ENCODE measurements at places on chromosomes 4 and X. TPM values are rescaled to one million over a fixed set of nuclear protein-coding genes. Genes with fewer than 3 reads are reported as not detected.
A peak's percentile ranks its signal among the peaks of the same experiment; 100 is the strongest.

DNA sequence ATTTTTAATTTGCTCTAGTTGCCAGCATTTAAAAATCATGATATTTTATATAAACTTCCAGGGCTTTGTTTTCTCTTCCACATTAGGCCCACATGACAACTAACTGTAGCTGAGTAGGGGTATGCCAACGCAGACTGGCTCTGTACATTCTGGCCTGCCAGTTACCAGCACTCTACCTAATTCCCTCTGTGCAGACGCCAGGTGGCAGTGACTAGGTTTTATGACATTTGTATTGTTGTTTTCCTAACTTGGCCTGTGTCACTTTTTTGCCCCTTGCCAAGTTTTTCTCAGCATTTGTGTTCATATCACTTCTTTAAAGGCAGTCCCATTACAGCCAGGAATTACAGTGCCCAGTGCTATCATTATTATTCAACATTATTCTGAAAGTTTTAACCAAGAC lies 347.5 kb downstream of the NKX6-1 start:
- H3K4me3 ChIP-seq = no peak overlapping the region
- H3K36me3 ChIP-seq = no peaks in the 10 kb centered on the region
- DNase-seq = no peak
- H3K4me1 ChIP-seq = no peaks in the 10 kb centered on the region

GRCh38 chr4:3747581-3747904 lies 18.6 kb upstream of the ADRA2C start:
- H3K36me3 ChIP-seq = no peaks in the 10 kb centered on the region
- no peak overlapping the region for H3K27ac ChIP-seq
- no peak for DNase-seq
- no peak overlapping the region for H3K4me3 ChIP-seq
- H3K4me1 ChIP-seq = no peaks in the 10 kb centered on the region

- no peak overlapping the region for H3K4me3 ChIP-seq
- no peaks in the 10 kb centered on the region for H3K4me1 ChIP-seq
- H3K36me3 ChIP-seq = peaks cover 22% of the 10 kb centered on the region
Observed at GRCh38 chrX:119541188-119541587, 24.0 kb downstream of the STEEP1 start.

DNA sequence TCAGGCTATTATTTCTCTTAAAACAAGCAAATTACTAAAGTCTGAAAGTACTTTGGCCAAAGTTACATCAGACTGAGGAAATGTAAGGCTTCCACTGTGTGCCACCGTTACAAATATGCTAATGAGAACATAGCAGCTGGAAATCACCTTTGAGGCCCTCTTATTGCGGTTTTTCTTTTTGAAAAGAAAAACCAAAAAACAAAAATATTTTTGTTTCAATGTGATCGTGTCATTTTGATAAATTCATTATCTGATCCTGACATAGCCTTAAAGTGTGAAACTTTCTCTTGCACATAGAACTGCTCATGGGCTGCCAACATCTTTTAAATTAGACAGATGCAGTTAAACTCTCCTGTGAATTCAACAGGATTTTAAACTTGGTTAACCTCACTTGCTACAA lies 2.8 kb upstream of the TIFA start:
- DNase-seq = no peak
- H3K36me3 ChIP-seq = no peaks in the 10 kb centered on the region
- H3K27me3 ChIP-seq = no peaks in the 10 kb centered on the region
- no peak overlapping the region for H3K27ac ChIP-seq

DNA sequence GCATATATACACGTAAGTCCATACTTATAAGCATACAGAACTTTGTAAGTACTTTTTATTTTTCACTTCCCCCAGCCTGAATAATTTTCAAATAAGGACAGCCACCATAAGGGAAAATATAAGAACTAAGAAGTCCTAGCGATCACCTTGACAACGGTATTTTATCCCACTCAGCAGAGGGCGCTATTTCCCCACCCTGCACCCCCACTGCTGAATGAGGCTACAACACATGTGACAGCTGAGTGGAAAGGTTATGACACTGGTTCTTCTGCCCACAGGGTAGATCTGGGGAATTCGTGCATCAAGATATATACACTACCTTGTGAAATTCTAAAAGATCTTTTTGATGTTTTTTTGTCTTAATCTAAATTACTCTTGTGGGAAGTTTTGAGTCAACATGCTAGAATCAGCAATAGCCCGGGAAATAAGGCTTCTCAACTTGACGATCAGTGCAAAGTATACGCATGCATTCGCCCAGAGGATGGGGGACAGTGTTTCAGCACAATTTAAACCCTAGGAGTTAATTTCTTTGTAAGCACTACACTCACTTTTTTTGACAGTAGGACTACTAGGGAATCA lies 151.5 kb downstream of the CORIN start:
- H3K4me3 ChIP-seq = no peak overlapping the region
- no peaks in the 10 kb centered on the region for H3K4me1 ChIP-seq
- H3K36me3 ChIP-seq = no peaks in the 10 kb centered on the region
- H3K27me3 ChIP-seq = no peaks in the 10 kb centered on the region

- H3K4me1 ChIP-seq = no peaks in the 10 kb centered on the region
- no peak overlapping the region for H3K4me3 ChIP-seq
- no peaks in the 10 kb centered on the region for H3K27me3 ChIP-seq
- DNase-seq = no peak
- H3K27ac ChIP-seq = no peak overlapping the region
Observed at GRCh38 chr4:186851291-186852072, 127.8 kb upstream of the FAT1 start.

DNA sequence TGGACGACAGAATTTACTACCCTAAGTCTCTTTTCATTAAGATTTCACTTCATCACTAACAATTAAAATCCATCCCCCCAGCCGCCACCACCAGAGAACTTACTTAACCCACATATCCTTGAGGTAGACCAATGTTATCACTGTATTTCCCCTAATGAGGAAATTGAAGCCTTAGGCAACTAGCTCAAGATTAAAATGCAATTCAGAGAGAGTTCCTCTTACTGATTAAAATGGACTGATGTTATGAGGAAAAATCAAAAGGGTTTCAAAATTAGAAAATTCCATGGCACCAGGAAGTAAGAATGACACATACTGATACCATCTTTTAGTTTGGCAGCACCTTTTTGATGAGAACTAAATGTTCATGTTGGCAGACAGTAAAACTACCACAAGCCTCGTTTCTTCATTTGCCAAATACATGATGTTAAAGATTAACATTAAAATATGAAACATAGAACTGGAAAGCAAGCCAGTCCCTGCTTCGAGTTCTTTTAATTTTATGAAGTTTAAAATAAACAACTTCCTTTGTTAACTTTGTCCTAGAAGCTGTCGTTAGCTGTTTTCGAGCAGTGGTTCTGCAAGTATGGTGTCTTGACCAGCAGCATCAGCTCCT lies 69.3 kb upstream of the CCDC160 start:
- no peaks in the 10 kb centered on the region for H3K36me3 ChIP-seq
- H3K4me1 ChIP-seq = no peaks in the 10 kb centered on the region
- no peak overlapping the region for H3K27ac ChIP-seq
- no peak for DNase-seq

- H3K4me1 ChIP-seq = no peaks in the 10 kb centered on the region
- no peaks in the 10 kb centered on the region for H3K36me3 ChIP-seq
- H3K4me3 ChIP-seq = no peak overlapping the region
- H3K27ac ChIP-seq = no peak overlapping the region
- no peak for DNase-seq
Observed at GRCh38 chr4:33340168-33340567, 2620.0 kb downstream of the PCDH7 start.

DNA sequence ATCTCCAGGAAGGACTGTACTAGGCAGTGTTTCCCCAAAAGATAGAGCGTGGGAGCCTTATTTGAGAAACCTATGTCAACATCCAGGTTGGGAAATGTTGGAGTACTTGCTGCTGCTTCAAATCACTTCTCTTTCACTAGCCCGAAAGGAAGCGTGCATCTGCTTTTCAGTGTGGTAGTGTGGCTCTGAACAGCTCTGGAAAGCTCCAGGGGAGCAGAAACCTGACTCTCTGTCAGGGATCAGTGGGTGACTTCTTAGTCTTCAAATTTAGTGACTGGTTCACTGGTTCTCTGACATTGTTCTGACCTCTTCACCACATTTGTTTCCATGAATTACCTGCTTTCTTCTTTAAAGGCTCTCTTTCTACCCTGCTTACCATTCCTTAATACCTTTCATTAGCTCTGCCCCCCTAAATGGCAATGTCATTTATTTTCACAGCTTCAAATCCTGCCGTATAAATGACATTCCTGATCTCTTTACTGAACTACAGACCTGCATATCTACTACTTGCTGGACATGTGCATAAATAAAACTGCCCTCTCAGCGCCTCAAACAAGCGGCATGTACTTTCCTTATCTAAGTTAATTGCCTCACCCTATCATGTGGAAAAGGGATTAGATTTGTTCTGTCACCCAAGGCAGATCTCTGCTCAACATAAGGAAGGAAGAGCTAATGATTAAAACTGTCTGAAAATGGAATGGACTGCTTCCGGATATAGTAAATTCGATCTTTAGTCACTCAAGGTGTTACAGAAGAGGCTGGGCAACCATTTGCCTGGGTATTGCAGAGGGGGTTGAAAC lies 37.0 kb downstream of the DLG3 start:
- H3K27ac ChIP-seq = no peak overlapping the region
- no peaks in the 10 kb centered on the region for H3K27me3 ChIP-seq
- peaks cover 28% of the 10 kb centered on the region for H3K4me1 ChIP-seq

GRCh38 chrX:120575379-120576114 lies 14.8 kb upstream of the CUL4B start:
- no peak overlapping the region for H3K4me3 ChIP-seq
- no peaks in the 10 kb centered on the region for H3K36me3 ChIP-seq
- no peak for DNase-seq
- H3K27me3 ChIP-seq = no peaks in the 10 kb centered on the region

DNA sequence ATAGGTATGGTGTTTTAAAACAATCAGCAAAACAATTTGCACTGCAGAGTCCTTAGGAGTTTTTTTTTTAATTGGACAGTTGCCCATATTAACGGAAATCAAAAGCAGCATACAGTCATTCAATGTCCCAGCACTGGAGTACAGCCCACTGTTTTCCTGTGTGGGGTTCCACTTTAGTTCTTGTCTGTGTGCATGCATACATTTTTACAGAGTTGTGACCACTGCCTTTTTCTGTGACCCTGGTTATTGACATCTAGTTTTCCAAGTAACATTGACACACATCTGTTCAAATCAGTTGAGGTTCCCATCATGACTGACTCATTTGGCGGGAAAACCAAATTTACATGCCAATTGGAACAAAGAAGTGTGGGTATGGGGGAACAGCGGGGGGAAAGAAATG lies 83.3 kb downstream of the HPRT1 start:
- no peak overlapping the region for H3K4me3 ChIP-seq
- no peaks in the 10 kb centered on the region for H3K36me3 ChIP-seq
- H3K27ac ChIP-seq = no peak overlapping the region
- peaks cover 21% of the 10 kb centered on the region for H3K27me3 ChIP-seq
- H3K4me1 ChIP-seq = no peaks in the 10 kb centered on the region

DNA sequence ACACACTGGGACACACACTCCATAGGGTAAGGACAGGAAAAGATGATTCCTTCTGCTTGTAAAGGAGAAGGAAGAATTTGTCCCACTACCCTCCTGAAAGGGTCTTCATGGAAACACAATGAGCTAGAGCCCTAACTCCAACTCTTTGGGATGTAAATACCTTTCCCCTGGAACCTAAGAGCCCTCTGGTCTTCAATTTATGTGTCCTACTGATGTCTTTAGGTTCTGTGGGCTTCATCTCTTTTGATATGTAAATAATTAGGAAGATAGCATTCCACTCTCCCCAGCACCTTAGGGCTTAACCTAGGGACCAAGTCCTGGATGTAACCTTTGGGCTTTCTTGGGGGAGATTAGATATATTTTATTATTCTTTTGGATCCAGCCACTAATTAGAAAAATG lies 38.3 kb downstream of the PF4 start:
- H3K27me3 ChIP-seq = peaks cover 18% of the 10 kb centered on the region
- no peaks in the 10 kb centered on the region for H3K36me3 ChIP-seq
- no peak overlapping the region for H3K27ac ChIP-seq
- H3K4me3 ChIP-seq = no peak overlapping the region
- no peak for DNase-seq

- no peak for DNase-seq
- no peaks in the 10 kb centered on the region for H3K27me3 ChIP-seq
- H3K27ac ChIP-seq = no peak overlapping the region
- H3K4me3 ChIP-seq = no peak overlapping the region
- peaks cover 41% of the 10 kb centered on the region for H3K4me1 ChIP-seq
Observed at GRCh38 chr4:676871-677235, 2.5 kb downstream of the MYL5 start.

GRCh38 chr4:147737623-147738022 lies 5.7 kb downstream of the ARHGAP10 start:
- no peak overlapping the region for H3K4me3 ChIP-seq
- H3K36me3 ChIP-seq = no peaks in the 10 kb centered on the region
- no peak for DNase-seq

GRCh38 chr4:152537881-152538280 lies 2.0 kb upstream of the FBXW7 start:
- H3K27me3 ChIP-seq = no peaks in the 10 kb centered on the region
- peaks cover 38% of the 10 kb centered on the region for H3K4me1 ChIP-seq
- peak overlapping the region; percentile 97 for H3K27ac ChIP-seq
- no peak for DNase-seq
- H3K36me3 ChIP-seq = peaks cover 5% of the 10 kb centered on the region
- peak overlapping the region; percentile 98 for H3K4me3 ChIP-seq

GRCh38 chrX:4277122-4277521 lies 563.7 kb upstream of the PRKX start:
- no peaks in the 10 kb centered on the region for H3K36me3 ChIP-seq
- no peaks in the 10 kb centered on the region for H3K27me3 ChIP-seq
- no peak overlapping the region for H3K27ac ChIP-seq
- no peaks in the 10 kb centered on the region for H3K4me1 ChIP-seq
- no peak for DNase-seq

DNA sequence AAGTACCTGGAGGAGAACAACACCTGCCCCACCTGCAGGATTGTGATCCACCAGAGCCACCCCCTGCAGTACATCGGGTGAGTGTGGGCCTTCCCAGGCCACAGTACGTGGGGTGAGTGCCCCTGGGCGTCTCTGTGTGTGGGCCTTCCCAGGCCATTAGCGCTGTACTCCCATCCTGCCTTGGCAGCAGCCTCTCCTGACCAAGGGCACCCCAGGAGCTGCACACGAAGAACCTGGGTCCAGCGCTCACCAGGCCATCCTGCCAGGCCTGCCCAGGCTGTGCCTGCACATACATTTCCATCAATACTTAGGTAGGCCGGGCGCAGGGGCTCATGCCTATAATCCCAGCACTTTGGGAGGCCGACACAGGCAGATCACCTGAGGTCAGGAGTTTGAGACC lies 29.3 kb downstream of the PCGF3 start:
- H3K27ac ChIP-seq = no peak overlapping the region
- H3K27me3 ChIP-seq = no peaks in the 10 kb centered on the region
- no peak for DNase-seq
- H3K36me3 ChIP-seq = peaks cover 86% of the 10 kb centered on the region
- no peak overlapping the region for H3K4me3 ChIP-seq

Gene CTAG1B
- total RNA-seq = not detected

Gene MCTS1
- total RNA-seq = 30.0 TPM

Gene TMPRSS11F
- not detected for total RNA-seq

Gene QRFPR
- total RNA-seq = not detected

Gene HPGD
- 87.2 TPM for total RNA-seq
